ENCODE measurements at places on chromosomes 2 and 18. TPM values are rescaled to one million over a fixed set of nuclear protein-coding genes. Genes with fewer than 3 reads are reported as not detected.

The TTC31 gene
- total RNA-seq: 9.2 TPM

The ZNF892 gene
- 2.0 TPM for total RNA-seq

The TNFRSF11A gene
- total RNA-seq: 0.17 TPM

The SERPINB11 gene
- total RNA-seq: not detected

The ERBB4 gene
- 0.04 TPM for total RNA-seq

The LYPD6 gene
- total RNA-seq: 8.6 TPM

The PIEZO2 gene
- 8.9 TPM for total RNA-seq

The ANKRD30BL gene
- total RNA-seq: not detected

The EN1 gene
- 0.35 TPM for total RNA-seq

The MERTK gene
- 0.62 TPM for total RNA-seq

The RAD51AP2 gene
- 0.02 TPM for total RNA-seq

The DUSP2 gene
- total RNA-seq: 17.7 TPM

The RAPGEF4 gene
- 1.7 TPM for total RNA-seq

The ST8SIA5 gene
- total RNA-seq: 0.48 TPM

The RESP18 gene
- not detected for total RNA-seq

The ASXL3 gene
- total RNA-seq: 0.41 TPM

Measured in H4 (cell line).